Iris pigment epithelial cell (primary cell): ENCODE measurements at places on chromosomes 2 and 18.

GRCh38 chr2:9791711-9792110, 51.6 kb upstream of the TAF1B start:
- no peak for DNase-seq

DNA sequence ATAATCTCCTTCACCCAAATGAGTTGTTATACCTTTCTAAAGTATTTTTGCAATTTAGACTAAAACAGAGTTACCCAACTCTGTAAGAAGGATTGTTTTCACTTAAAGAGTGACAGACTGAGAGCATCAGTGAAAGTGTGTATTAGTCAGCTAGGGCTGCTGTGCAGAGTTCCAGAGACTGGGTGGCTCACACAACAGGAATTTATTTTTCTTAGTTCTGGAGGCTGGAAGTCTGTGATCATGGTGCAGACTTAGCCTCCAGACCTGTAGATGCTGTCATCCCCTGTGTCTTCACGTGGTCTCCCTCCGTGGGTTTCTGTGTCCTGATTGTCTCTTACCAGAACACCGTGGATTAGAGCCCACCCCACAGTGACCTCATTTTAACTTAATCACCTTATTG, 40.0 kb downstream of the BCL2L11 start:
- DNase-seq: peak; percentile 95

GRCh38 chr2:113149553-113150257, 22.3 kb downstream of the IL1RN start:
- DNase-seq: no peak

GRCh38 chr2:15669375-15669910, 77.8 kb downstream of the DDX1 start:
- DNase-seq: no peak

- peak; percentile 38 for DNase-seq
Observed at GRCh38 chr18:63342206-63342605, 22.6 kb upstream of the BCL2 start.

DNA sequence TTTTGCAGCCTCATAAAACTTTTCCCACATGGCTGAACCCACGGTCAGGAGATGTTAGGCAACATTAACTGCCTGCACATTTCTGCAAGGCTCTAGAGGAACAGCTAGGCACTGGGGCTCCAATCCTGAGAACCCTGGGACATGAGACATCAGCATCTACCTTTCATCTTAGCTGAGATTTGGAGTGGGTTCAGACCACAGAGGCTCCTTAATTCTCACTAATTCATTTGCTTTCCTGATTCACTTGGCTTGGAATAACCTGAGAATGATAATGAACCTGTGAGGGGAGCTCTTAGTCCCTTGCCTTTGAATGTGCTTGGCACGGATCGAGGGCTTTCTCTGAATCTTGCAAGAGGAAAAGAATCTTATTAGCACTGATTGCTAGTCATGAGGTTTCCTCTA, 266.2 kb downstream of the FIGN start:
- no peak for DNase-seq

- peak; percentile 61 for DNase-seq
Observed at GRCh38 chr2:212005085-212005671, 533.4 kb downstream of the ERBB4 start.

- no peak for DNase-seq
Observed at GRCh38 chr18:53941601-53942338, 282.7 kb downstream of the MBD2 start.

GRCh38 chr2:222255090-222255489, 43.7 kb downstream of the PAX3 start:
- no peak for DNase-seq

- no peak for DNase-seq
Observed at GRCh38 chr2:211061612-211062296, 505.4 kb downstream of the CPS1 start.

GRCh38 chr2:143117225-143117624, 12.0 kb upstream of the ARHGAP15 start:
- no peak for DNase-seq

GRCh38 chr2:72104821-72105588, 42.7 kb downstream of the CYP26B1 start:
- no peak for DNase-seq

GRCh38 chr2:169839954-169840746, 12.9 kb downstream of the UBR3 start:
- DNase-seq: no peak

DNA sequence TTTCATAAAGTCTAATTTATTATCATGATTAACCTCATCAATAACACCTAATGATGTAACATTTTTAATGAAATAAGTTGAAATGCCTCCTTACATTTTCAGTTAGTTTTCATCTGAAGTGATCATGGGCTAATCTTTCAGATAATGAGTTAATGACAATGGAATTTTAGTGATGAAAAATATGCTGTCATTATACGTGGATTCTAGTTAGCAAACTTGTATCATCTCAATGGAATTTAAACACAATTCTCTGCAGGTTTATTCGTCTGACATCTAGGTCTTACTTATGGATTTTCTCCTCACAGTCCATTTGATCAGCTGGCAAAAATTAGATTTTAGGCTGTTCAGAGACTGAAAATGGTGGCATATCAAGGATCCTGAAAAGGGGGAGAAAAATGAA, 885.0 kb downstream of the SLC4A3 start:
- DNase-seq: peak; percentile 80

DNA sequence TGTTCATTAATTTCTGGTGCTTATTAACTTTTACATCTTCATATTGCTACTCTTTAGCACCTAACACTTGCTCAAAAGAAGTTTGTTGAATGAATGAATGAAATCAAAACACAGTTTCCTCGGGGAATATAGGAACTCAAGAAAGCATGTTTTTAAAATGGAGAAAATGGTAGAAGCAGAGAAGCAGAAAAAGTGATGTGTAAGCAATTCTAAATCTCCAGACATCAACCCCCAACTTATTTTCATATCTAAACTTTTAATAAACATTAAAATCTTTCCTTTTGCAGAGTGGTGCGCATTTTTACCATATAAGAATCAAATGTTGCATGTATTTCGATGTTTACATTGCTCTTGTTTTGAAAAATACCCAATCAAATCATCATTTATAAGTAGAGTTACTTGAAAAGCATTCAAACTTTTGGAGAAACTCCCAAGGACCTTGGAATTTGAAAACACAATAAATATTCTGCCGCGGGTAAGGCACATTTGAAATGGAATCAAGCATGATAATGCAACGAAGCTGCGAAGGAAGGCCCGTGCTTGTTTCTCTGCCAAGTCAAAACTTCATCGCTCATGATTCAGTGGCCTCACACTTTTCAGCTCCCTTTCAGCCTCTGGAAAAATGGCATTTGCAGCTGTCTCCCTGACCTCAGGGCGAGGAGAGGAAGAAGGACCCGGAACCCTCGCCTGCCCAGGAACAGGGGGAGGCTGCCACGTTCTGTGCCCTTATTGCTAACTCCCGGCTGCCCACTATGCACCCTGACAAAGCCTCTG, 26.7 kb upstream of the SMIM21 start:
- no peak for DNase-seq

GRCh38 chr2:191451116-191451515, 205.9 kb downstream of the MYO1B start:
- no peak for DNase-seq

DNA sequence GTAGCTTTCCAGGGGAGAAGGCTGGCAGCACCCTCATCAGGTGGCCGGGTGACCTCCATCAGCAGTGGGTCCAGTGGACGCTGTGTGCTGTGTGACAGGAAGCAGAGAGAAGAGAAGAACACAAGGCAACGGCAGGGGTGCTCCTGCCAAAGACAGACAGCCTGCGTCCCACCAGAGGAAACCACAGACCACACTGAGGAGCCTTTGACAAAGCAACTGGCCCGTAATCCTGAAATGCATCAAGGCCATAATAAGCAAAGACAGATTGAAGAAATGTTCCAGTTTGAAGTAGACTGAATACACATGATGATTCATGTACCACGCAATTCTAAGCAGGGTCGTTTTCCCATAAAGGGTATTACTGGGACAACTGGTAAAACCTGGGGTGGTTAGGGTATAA, 172.4 kb downstream of the FBXO15 start:
- peak; percentile 29 for DNase-seq

- peak; percentile 41 for DNase-seq
Observed at GRCh38 chr18:2606335-2606734, 35.0 kb downstream of the NDC80 start.

DNA sequence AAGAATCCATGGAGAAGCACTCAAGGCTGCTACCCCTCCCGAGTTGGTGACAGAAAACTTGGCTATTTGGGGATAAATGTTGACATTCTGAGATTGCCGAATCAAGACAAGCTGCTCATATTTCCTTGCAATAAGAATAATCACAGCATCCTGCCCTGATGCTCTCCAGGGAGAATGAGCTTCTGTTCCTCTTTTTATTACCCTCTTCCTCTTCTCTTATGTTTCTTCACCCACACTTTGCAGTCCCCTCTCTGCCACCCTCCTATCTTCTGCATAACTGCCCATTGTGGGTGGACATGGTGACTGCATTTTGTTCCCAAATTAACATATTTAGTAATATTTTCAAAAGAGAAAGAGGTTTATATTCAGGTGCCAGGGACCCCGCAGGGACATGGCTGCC, 11.9 kb upstream of the MSGN1 start:
- DNase-seq: no peak

- no peak for DNase-seq
Observed at GRCh38 chr2:110124038-110124825, 8.6 kb upstream of the MALL start.

DNA sequence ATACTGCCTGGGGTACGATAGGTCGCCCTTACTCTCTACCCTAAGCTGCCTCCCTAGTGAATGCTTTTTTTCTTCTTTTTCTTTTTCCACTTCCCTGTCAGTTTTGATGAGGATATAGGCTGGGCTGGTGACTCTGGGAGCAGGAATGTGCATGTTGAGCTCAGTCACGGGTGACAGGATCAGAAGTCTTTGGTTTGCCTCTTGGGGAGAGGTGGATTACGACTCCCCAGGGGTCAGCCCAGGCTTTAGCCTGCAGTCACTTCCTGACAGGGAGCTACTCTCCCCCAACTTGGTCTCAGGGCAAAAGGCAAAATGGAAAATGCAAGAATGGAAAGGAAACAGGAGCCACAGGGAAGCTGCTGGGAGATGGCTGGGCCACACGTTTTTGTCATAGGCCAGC, 57.3 kb downstream of the THNSL2 start:
- DNase-seq: peak; percentile 29

DNA sequence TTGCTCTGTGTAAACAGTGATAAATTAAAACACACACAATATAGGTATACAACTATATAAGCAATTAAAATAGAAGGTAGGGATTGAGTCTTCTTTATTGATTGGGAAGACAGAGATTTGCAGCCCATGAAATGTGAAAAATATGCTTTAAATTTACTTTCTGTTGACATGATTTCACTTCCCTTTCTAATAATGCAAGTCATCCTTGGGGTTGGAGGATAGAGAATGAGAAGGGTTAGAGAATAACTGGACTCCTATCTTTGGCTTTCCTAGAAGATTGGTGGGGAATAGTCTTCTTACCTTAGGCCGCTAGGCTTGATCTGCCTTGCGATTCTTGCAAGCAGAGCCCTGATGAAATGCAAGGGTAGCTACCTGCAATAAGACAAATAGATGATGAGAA, 339.8 kb downstream of the NYAP2 start:
- DNase-seq: no peak

- DNase-seq: no peak
Observed at GRCh38 chr2:29731948-29732347, 189.4 kb downstream of the ALK start.

DNA sequence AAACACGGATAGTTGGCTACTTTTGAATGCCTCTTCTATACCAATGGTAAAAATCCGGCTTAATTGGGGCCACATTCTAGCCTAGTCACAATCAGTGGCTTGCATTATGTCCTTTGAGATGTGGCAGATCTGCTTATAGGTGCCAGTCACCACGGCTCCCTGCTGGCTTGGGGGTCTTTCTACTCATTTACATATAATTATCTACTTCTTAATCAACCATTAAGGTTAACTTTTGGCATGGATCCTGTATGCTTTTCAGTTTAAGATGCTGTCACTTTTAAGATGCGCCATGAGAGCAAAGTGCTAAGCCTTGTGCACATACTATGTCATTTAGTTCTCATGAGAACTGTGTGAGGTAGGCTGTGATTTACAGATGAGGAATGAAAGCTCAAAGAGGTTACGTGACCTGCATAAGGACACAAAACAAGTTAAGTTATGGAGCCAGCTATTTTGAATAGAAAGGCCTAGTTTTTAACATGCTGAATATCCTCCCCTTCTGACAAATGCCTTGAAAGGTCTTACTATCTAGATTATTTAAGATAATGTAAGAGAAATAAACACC, 4.1 kb downstream of the NEDD4L start:
- no peak for DNase-seq

- peak; percentile 40 for DNase-seq
Observed at GRCh38 chr2:9091811-9092210, 88.3 kb upstream of the MBOAT2 start.

DNA sequence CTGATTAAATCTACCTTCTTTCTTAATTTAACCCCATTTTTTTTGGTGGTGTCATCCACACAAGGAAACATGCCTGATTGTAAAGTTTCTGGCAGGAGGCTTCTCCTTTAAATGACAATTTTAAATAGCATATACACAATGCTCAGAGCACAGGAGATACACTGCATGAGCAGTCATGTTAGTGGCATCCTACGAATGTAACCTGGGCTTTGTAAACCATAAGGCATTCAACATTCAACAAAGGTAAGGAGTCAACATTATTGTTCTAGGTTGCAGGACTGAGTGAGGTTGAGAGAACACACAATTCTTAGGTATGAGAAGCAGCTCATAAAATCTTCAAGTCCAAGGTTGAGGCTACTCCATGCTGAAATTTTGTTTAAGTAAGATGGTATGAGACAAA, 266.6 kb upstream of the SIX2 start:
- DNase-seq: no peak

- no peak for DNase-seq
Observed at GRCh38 chr2:105857076-105857740, 112.5 kb downstream of the NCK2 start.

GRCh38 chr18:4017480-4017879, 437.6 kb downstream of the DLGAP1 start:
- no peak for DNase-seq

GRCh38 chr18:79950515-79951341, 725 bp downstream of the SLC66A2 start:
- DNase-seq: peak; percentile 28

DNA sequence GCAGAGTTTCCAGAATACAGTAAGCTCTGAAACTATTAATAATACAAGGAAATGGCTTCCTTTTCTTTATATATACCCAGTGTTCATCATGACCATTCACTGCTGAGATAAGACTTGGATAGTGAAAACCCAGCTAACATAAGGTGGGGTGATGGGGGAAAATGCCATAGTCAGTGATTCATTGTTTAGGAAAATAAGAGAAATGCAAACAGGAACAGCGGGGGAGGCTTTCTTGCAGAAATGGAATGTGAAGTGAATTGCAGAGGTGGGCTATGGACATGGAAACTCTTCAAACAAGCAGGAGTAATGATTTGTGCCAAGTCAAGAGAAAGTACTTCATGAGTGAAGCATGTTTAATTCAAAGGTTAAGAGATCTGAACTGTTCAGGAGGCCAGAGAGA, 519.4 kb downstream of the TDRD15 start:
- DNase-seq: peak; percentile 74

- DNase-seq: no peak
Observed at GRCh38 chr2:160901613-160902012, 258.6 kb upstream of the TANK start.
